ENCODE measurements at places on chromosomes 6 and 20. TPM values are rescaled to one million over a fixed set of nuclear protein-coding genes. Genes with fewer than 3 reads are reported as not detected.

Gene OR5V1
- not detected for total RNA-seq

Gene SLC22A16
- not detected for total RNA-seq

Gene FAXC
- total RNA-seq = 5.3 TPM

Gene CRISP2
- total RNA-seq = not detected

Gene CD24
- 560 TPM for total RNA-seq

- no peaks in the 10 kb centered on the region for H3K4me1 ChIP-seq
- H3K27me3 ChIP-seq = no peaks in the 10 kb centered on the region
- no peak overlapping the region for H3K27ac ChIP-seq
- H3K4me3 ChIP-seq = no peak overlapping the region
- DNase-seq = no peak
- no peaks in the 10 kb centered on the region for H3K36me3 ChIP-seq
These were observed 229.8 kb upstream of the CEP162 start for GRCh38 chr6:84457276-84457675.

GRCh38 chr20:20303742-20304141 is 64.2 kb upstream of the INSM1 start:
- H3K36me3 ChIP-seq = no peaks in the 10 kb centered on the region
- H3K27me3 ChIP-seq = no peaks in the 10 kb centered on the region
- no peak for DNase-seq
- H3K4me1 ChIP-seq = no peaks in the 10 kb centered on the region
- H3K4me3 ChIP-seq = no peak overlapping the region

DNA sequence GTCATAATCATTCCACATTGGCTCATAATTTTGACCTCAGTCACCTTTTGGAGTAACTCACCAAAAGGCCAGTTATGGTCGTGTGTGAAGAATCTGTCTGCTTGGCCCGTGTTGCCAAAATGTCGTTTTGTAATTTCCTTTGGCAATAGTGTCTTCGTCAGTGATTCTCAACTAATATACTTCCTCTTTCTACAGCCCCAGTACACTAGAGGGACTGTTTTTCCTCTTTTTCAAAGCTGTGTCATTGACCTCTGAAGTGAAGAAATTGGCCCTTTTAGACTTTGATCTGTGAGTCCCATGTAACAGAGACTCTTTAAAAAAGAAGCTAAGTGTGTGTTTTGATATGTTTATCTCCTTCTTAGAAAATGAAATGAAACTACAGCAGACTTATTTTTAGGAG is 5.2 kb downstream of the FOXO3 start:
- DNase-seq = no peak
- H3K27me3 ChIP-seq = no peaks in the 10 kb centered on the region
- peak overlapping the region; percentile 18 for H3K27ac ChIP-seq
- no peaks in the 10 kb centered on the region for H3K36me3 ChIP-seq
- H3K4me3 ChIP-seq = no peak overlapping the region
- H3K4me1 ChIP-seq = peaks cover 27% of the 10 kb centered on the region

GRCh38 chr20:58992911-58993310 is 11.9 kb downstream of the NELFCD start:
- peaks cover 4% of the 10 kb centered on the region for H3K4me1 ChIP-seq
- DNase-seq = no peak
- peak overlapping the region; percentile 6 for H3K27ac ChIP-seq

GRCh38 chr20:19018881-19019280 is 193.6 kb upstream of the SLC24A3 start:
- DNase-seq = no peak
- H3K4me1 ChIP-seq = no peaks in the 10 kb centered on the region
- H3K36me3 ChIP-seq = no peaks in the 10 kb centered on the region

- no peak overlapping the region for H3K4me3 ChIP-seq
- no peaks in the 10 kb centered on the region for H3K4me1 ChIP-seq
- no peaks in the 10 kb centered on the region for H3K36me3 ChIP-seq
- no peak overlapping the region for H3K27ac ChIP-seq
These were observed 7.7 kb downstream of the CLPSL1 start for GRCh38 chr6:35788423-35788982.

GRCh38 chr6:147625946-147626345 is 117.5 kb downstream of the SAMD5 start:
- no peaks in the 10 kb centered on the region for H3K4me1 ChIP-seq
- H3K4me3 ChIP-seq = no peak overlapping the region
- no peak overlapping the region for H3K27ac ChIP-seq
- no peaks in the 10 kb centered on the region for H3K36me3 ChIP-seq
- DNase-seq = no peak
- no peaks in the 10 kb centered on the region for H3K27me3 ChIP-seq

Data from hepatocyte (in vitro differentiated cells).